ENCODE measurements at places on chromosomes 2 and 18.
A peak's percentile ranks its signal among the peaks of the same experiment; 100 is the strongest.

GRCh38 chr2:142819411-142819810 lies 58.1 kb upstream of the KYNU start:
- no peak for DNase-seq

- DNase-seq, result no peak
Measured at GRCh38 chr2:24576617-24577016, 85.6 kb downstream of the NCOA1 start.

- no peak for DNase-seq
Measured at GRCh38 chr18:12313530-12314245, 5.6 kb downstream of the TUBB6 start.

GRCh38 chr18:79912994-79913831 lies 38.2 kb downstream of the SLC66A2 start:
- DNase-seq, result no peak

DNA sequence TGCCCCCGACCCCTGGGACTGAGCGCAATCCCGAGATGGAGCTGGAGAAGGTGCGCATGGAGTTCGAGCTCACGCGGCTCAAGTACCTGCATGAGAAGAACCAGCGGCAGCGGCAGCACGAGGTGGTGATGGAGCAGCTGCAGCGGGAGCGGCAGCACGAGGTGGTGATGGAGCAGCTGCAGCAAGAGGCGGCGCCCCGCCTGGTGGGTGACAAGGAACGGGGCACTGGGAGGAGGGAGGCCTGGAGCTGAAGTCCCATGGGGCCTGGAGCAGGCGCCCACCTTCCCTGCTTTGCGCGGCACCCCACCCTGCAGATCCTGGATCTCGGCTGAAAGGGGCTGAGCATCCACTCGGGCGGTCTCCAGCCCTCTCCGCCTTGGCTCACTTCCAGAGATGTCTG lies 1.2 kb downstream of the TMEM247 start:
- no peak for DNase-seq

DNA sequence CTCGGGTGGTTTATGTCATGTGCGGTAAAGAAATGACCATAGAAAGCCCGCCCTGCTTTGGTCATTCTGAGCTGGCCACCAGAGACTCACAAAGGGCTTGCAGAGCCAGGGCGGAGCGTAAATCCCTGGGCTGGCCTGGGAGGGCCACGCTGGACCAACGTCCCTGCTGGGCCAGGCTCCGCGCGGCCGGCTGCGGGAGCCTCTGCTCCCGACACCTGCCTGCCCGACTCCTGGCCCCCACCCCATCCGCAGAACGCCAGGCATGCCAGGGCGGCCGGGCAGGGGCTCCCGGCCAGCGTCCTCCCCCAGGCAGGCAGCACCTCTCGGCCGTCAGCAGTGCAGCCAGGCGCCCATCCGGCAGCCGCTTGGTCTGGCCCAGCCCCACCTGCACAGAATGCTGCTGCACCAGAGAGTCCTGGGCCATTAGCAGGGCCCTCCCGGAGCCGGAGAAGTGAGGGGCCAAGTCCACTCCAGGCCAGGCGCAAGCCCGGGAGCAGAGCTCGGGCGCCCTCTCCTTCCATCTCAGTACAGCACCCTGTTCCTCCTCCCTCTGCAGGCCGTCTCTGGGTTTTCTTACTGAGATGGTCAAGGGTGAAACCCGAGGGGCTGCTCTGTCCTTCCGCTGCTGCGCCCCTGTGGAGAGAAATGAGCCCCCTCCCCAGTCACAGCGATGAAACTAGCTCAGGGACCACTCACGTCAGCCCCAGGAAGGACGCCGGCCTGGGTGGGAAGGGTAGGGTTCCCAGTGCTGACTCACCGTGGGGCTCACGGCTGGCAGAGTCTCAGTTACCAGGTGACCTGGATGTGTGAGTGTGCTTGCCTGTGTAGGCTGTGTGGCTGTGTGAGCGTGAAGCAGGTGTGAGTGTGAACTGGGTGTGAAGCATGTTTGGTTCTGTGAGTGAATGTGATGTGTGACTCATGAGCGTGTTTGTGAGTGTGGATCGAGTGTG lies 83.3 kb downstream of the PTGR3 start:
- no peak for DNase-seq

DNA sequence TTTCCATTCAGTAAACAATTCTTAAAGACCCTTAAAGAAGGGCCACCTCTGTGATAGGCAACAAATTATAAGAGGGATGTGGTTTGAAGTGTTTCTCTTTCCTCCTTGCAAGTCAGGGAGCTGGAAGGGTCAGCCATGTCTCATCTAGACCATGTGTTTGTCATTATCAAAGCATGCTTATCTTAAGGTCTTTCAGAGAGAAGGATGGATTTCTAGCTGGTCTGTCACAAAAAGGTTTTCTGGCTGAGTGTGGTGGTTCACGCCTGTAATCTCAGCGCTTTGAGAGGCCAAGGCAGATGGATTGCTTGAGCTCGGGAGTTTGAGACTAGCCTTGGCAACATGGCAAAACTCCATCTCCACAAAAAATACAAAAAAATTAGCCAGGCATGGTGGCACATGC lies 59.2 kb upstream of the PEX13 start:
- no peak for DNase-seq

DNA sequence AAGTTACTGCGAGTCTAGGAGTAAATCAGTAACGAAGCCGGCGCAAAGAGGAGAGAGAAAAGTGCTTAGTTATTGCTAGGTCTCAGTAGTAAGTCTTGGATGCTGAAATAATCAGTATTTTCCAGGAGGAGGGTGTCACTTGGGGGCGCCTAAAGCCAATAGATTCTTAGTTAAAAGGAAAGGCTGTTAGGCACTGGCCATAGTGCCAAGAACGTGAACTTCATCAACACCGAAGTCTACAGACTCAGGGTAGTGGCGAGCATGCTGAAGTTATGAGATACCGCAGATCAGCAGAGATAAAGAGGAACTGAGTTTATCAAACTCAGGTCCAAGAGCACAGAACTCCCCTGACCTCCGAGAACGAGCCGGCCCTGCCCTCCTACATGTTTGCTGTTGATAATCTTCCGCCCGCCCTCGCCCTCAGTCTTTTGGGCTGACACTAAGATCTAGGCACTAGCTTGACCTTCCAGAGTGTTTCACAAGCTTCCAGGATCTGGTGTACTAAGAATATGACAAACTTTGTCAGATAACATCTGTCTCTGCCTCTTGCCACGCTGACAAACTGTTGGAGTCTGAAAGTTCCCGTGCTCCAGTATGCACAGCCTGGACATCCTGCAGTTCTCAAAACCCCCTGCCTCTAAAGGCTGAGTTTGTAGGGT lies 49.2 kb downstream of the CYB5A start:
- no peak for DNase-seq

- DNase-seq, result no peak
Measured at GRCh38 chr2:220513573-220514288, 886.3 kb downstream of the SLC4A3 start.

GRCh38 chr18:23757437-23757733 lies 68.1 kb downstream of the LAMA3 start:
- no peak for DNase-seq

- DNase-seq, result no peak
Measured at GRCh38 chr2:11502740-11503292, 31.0 kb upstream of the GREB1 start.

DNA sequence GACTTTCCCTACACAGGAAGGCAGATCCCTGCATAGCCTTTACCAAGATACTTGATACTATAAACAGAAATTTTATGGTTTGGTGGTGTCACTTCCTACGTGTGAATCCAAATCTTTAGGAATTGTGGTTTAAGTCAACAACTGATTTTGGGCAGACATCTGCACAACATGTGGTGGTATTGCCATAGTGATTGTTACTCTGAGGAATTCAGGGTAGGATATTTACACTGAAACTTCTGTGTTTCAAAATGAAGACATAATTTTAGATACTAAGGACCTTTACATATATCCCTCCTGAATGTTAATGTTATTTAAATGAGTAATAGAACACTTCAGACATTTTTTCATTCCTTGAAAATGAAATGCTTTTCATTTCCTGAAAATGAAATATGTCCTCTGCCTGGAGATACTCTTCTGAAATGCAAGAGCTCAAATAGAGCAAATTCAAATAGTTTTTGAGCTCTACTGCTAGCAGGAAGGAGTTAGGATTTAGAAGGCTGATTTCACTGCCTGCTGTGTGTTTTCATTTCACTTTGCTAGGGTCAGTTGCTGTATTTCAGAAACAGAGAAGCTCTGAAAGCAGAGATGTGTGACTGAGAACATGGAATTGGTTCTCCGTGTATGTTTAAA lies 77.2 kb downstream of the MDH1 start:
- DNase-seq, result no peak

- DNase-seq, result no peak
Measured at GRCh38 chr18:13292736-13293135, 74.2 kb downstream of the LDLRAD4 start.

GRCh38 chr2:122748552-122749011 lies 993.1 kb downstream of the TSN start:
- DNase-seq, result no peak

- DNase-seq, result no peak
Measured at GRCh38 chr2:226611944-226612318, 187.7 kb downstream of the IRS1 start.

- DNase-seq, result no peak
Measured at GRCh38 chr2:37566517-37566981, 104.9 kb downstream of the CDC42EP3 start.

- DNase-seq, result no peak
Measured at GRCh38 chr18:63286926-63287325, 32.6 kb downstream of the BCL2 start.

GRCh38 chr2:133972786-133973185 lies 281.1 kb upstream of the MGAT5 start:
- no peak for DNase-seq

DNA sequence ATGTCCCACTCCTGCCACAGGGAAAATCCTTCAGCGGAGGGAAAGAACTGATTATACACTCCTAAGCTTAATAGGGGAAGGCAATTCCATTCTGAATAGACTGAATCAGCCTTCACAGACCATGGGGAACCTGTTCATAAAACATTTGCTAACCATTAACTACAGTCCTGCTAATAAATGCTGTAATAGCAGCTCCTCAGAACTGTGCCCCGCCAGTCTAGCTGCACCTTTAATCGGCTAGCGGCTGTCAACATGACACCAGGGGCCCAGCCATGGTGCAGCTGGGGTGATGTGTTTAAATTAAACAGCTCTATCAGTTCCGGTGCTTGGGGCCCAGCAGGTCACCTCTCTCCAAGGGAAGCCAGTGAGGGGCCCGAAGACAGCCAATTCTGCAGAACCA lies 77.8 kb downstream of the GALNT14 start:
- no peak for DNase-seq

- DNase-seq, result no peak
Measured at GRCh38 chr2:71927757-71928715, 219.6 kb downstream of the CYP26B1 start.

DNA sequence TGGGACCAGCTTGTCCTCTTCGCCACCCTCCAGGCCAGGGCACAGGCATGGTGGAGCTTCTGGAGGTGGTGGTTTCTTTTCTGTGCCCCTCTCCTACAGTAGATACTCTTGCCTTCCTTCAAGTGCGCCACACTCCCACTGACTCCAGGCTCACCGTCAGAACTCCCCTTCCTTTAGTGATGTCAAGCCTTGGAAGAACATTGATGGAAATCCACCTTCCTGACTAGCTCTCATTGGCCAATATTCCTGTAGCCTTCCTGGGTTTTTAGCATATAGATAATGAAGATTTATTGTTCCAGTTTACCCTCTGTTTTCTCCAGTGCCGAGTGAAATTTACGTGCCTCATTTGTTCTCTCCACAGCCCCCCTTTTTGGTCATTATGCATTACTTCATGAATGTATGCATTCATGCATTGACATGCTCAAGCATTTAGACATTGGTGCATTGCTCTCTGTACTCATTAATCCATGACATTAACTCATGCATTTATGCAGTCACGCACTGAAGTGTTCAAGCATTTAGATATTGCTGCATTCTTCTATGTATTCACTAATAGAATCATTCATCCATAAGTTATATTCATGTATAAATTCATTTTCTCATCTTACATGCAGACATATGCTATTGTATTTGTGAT lies 37.3 kb downstream of the PLB1 start:
- no peak for DNase-seq

GRCh38 chr18:75656035-75656434 lies 228.5 kb upstream of the SMIM21 start:
- DNase-seq, result no peak

DNA sequence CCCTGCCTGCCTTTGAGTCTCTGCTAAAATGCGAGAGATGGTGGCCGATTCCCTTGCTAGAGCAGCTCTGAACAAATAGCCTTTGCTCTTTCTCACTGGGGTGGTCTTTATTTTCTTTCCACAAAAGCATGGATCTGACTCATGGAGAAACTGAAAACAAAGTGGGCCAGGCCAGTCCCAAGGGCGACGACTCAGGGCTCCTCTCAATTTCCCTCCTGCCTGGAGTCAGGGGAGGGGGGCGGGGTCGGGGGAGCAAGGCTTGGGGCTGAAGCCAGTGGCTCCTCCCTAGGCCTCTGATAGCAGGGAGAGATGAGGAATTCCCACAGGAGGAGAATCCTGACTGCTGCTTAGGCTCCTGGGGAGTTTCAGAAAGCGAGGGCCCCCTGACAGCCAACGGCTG lies 17.1 kb upstream of the IL1R2 start:
- no peak for DNase-seq

DNA sequence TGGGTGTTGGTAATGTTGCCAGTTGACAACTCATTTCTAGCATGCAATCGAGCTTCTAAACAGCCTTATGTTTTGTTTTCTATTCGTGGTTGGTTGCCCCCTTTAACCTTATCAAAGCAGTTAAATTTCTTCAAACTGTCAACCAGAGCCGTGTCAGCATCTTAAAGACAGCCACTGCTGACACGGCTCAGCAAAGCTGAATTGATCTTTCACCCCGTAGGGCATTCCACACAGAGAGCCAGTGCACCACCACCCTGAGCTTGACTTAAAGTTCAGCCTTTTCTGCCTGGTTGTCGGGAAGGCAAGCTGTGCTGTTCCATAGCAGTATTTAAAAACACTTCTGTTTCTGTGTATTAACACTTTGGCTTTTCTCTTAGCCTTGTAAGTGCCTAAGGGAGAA lies 355.0 kb upstream of the CHST9 start:
- no peak for DNase-seq

GRCh38 chr2:217293046-217293445 lies 433.2 kb upstream of the TNP1 start:
- DNase-seq, result no peak

DNA sequence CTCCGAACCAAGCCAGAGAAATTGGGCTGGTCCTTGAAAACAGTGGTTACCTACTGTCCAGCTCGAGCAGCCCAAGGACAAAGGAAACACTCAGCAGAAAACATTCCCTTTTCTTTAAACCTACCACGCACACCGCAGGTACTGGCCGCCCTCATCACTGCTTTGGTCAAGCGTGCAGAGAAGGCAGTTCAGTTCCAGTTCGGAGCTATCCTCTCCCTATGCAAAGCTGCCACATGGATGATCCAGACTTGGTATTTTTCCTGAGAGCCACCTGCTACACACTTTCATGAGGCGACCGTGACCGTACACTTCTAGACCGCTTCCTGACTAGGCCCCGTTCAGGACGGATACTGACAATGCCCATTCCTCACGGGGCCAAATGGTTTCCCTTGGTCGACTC lies 4.3 kb upstream of the POLR2D start:
- no peak for DNase-seq

GRCh38 chr2:217923007-217923686 lies 79.6 kb downstream of the TNS1 start:
- no peak for DNase-seq

GRCh38 chr2:208031608-208032019 lies 6.3 kb upstream of the PLEKHM3 start:
- DNase-seq, result peak; percentile 28
